ENCODE measurements at places on chromosomes 5 and 9.

- DNase-seq: no peak
These were observed 617.9 kb downstream of the KCTD16 start for GRCh38 chr5:144788556-144788955.

DNA sequence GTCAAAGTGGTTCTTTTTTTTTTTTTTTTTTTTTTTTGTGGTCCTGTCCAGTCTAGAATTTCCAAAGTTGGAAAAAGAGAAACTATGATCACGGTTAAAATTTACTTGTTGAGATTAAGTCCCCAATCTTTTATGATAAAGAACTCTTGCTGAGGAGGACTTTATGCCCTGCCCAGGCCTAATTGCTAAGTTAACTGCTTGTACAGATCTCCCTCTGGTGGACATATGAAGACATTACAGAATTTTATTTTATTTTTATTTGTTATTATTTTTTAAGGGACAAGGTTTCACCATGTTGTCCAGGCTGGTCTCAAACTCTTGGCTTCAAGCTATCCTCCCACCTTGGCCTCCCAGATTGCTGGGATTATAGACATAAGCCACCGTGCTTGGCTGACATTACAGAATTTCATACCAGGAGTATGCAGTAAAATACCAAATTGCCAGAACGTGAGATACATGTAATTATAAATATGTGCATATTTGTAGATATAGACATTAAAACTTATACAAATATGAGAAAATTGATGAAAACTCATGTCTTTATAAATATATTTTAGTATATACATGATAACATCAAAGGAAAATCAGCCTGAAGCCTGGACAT, 91.2 kb downstream of the RFK start:
- no peak for DNase-seq

DNA sequence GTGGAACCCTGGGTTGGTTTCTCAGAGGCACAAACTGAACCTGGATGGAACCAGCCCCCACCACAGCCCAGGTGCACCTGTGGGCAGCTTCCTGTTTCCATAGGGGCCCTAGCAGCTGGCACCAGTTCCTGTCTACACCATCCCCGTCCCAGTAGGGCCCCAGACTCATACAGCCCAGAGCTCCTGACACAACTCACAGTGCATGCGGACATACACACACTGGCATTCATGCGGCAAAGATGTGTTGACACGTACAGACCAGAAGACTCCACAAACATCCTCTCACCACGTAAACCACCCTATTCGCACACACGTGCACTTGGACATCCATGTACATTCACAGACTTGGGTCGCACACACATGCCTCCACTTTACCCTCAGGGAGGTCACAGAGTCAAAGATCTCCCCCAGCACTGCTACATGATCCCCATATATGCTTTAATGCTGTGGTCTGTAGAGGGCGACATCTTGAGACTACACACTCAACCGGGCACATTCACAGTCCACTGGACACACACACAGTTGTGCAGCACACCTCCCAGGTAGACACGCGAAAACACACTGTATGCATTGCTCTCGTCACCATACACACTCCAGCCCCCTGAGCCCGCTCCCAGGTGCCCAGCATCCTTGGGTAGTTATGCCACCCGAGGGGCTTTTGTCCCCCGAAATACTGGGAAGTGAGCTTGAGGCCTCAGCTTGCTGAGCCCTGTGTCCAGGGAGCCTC, 22.4 kb downstream of the CXXC5 start:
- no peak for DNase-seq

- DNase-seq: no peak
These were observed 37.4 kb upstream of the TTC1 start for GRCh38 chr5:159971514-159971913.

GRCh38 chr5:158903006-158903405, 196.7 kb downstream of the EBF1 start:
- DNase-seq: no peak

DNA sequence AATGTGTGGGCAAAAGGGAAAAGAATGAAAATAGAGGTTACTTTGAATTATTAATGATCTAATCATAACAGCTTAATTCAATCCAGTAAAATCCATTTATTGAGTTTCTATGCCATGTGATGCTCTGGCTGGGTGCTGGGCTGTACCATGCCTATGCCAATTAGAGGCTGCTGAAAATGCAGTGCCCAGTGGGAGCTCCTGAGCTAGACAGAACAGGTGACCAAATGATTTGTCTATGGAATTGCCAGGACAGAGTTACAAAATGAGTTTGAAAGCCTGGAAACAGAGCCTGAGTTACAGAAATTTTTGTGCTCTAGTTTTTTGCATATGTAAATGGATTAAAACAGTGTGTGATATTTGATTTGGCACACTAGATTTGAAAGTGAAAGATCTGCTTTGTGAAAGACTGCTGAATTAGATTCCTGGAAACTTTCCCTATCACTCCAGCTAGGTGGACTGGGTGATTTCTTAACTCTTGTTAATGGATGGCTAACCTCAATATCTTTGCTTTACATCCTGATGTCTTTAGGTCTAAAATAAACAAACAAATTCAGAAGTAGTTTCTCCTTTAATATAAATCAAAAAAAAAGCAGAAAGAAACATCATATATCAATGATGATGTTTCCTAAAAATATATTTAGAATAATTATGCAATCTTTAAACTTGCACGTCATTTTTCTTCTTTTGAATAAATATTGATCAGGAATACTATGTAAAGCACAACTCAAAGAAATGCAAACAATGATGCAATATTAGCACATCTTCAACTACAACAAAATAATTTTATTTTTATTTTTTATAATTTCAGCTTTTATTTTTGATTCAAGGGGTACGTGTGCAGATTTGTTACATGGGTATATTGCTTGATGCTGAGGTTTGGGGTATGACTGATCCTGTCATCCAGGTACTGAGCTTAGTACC, 194.8 kb upstream of the FBXL7 start:
- no peak for DNase-seq

All from putamen (tissue), 1 donor.